ENCODE measurements at places on chromosomes 1 and 21.

DNA sequence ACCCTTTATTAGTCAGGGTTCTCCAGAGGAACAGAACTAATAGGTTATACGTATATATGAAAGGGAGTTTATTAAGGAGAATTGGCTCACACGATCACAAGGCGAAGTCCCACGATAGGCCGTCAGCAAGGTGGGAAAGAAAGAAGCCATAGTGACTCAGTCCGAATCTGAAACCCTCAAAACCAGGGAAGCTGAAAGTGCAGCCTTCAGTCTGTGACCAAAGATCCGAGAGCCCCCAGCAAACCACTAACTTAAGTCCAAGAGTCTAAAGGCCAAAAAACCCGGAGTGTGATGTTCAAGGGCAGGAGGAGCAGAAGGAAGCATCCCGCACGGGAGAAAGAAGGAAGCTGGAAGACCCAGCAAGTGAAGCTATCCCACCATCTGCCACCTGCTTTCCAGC, 9.9 kb downstream of the IFNLR1 start:
- no peak for DNase-seq

DNA sequence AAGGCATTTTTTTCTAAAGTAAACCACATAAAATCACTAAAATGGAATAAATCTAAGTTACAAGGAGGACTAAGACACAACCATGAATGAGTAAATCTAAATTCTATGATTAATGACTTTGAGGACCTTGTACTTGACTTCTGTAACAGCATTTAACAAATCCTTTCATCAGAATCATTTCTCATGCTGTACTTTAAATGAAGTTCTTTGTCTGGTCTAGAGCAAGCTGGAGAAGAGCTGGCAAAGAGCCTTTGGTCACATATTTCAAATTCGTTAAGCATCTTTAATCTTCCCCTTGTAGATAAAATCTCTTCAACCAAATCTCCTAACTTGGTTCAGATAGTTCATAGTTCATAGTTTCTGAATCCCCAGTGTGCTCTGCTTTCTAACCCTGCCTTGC, 405.4 kb downstream of the PTPRC start:
- no peak for DNase-seq

- no peak for DNase-seq
These were observed 270.3 kb downstream of the RWDD3 start for GRCh38 chr1:95504321-95504720.

GRCh38 chr21:26736449-26736848, 108.8 kb downstream of the ADAMTS1 start:
- no peak for DNase-seq

GRCh38 chr1:77170687-77171086, 48.5 kb downstream of the PIGK start:
- peak; percentile 67 for DNase-seq

- no peak for DNase-seq
These were observed 112.9 kb downstream of the TLR5 start for GRCh38 chr1:223029985-223030769.

GRCh38 chr1:211900441-211900840, 69.9 kb upstream of the LPGAT1 start:
- DNase-seq: no peak

DNA sequence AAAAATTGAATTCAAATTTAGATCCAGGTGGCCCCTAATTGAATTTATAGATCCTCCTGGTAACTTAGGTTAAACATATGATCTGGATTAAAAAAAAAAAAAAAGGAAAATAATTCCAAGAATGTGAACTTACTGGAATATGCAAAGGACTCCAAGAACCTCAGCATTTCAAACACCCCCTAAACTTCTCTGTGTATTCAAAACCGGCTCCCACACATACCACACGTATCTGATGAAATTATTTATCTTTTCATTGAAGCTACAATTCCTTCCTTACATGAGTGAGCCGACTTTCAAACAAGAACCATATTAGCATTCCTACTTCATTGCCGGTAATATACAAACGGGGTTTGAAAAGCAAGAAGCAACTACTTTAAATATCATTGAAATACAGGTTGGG, 61.4 kb upstream of the FMN2 start:
- no peak for DNase-seq

DNA sequence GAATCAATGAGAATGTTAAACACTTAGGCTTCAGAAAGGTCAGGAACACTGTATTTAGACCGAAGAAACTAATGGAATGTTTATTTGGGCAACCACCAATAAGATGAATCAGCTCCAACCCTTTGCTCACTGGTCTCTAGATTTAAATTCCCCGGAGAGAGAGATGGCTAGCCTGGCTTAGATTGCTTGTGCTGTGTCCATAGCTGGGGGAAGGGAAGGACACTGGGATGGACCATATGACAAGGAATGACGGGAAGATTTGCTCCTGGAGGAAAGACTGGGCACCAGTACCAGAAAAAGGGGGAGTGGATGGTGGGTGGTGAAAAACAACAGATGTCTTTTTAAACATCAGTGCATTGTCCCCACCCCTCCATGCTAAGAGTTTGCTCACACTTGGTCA, 426.6 kb downstream of the DUSP10 start:
- peak; percentile 87 for DNase-seq

GRCh38 chr1:159229896-159230295, 25.2 kb downstream of the ACKR1 start:
- DNase-seq: no peak

GRCh38 chr1:159076438-159077119, at the start of gene AIM2:
TSS of gene AIM2 (minus strand) at chr1:159076766. CDS start at chr1:159073499, 3,267 bp downstream.
- peak; percentile 87 for DNase-seq

Measured in GM23248 (cell line).